Neuronal stem cell (in vitro differentiated cells): ENCODE measurements at places on chromosomes 3 and 15.
A peak's percentile ranks its signal among the peaks of the same experiment; 100 is the strongest.

DNA sequence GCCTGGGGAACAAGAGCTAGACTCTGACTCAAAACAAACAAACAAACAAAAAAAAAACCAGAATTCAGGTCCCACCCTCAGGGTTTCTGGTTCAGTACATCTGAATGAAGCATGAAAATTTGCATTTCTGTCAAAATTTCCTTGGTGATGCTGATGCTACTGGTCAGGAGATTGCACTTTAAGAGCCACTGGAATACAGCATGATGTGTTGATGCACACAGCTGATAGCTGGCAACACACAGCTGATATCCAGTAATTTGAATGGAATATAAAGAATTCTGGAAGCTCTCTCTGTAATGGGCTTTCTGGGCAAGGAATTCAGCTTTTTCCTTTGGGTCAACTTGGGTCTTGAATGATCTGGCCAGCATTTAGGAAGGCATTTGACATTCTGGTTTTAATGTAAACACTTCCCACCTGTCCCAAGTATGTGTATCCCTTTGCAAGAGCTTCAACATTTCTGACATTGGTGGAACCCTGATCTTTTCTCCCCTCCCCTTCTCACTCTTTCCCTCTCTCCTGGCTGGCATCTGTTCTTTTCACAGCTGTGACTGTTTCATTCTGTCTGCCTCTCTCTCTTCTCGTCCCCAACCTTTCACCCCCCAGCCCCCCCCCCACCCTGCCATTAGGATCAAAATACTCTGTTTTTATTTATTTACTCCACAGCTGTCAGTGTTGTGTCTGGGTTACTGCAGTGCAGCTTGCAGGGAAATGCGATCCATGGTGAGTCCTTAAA, 189.5 kb downstream of the TPRG1 start:
- DNase-seq = no peak

DNA sequence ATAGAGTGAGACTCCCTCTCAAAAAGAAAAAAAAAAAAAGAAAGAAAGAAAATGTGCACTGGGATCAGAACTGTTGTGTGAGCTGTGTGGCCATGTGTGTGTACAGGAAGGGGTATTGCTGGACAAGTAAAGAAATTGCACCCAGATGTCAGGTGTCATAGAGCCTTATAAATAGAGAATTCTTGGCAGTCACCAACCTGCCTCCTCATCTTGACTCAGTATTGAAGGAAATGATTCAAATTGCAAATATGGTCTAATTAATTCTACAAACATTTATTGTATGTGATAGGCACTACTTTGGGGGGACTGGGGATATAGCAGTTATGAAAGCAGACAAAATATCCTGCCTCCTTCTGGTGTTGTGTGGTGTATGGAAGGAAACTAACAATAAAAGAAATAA, 243.8 kb upstream of the TTC14 start:
- DNase-seq = no peak

DNA sequence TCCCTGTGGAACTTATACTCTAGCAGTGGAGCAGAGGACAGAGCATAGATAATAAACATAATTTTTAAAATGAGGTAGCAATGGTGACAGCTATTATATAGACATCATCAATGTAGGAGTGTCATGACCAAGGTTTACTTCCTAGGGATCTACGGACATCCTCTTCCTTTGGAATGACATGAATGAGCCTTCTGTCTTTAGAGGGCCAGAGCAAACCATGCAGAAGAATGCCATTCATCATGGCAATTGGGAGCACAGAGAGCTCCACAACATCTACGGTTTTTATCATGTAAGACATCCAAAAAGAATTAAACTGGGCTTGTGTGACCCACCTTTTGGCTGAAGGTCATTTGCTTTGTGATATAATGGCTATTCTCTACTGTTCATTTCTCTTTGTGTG, 30.1 kb upstream of the CAPN3 start:
- no peak for DNase-seq

GRCh38 chr3:49900491-49901153, 3.1 kb downstream of the MST1R start:
- no peak for DNase-seq

- DNase-seq = no peak
Observed at GRCh38 chr15:101652786-101653430, 727 bp upstream of the TM2D3 start.

DNA sequence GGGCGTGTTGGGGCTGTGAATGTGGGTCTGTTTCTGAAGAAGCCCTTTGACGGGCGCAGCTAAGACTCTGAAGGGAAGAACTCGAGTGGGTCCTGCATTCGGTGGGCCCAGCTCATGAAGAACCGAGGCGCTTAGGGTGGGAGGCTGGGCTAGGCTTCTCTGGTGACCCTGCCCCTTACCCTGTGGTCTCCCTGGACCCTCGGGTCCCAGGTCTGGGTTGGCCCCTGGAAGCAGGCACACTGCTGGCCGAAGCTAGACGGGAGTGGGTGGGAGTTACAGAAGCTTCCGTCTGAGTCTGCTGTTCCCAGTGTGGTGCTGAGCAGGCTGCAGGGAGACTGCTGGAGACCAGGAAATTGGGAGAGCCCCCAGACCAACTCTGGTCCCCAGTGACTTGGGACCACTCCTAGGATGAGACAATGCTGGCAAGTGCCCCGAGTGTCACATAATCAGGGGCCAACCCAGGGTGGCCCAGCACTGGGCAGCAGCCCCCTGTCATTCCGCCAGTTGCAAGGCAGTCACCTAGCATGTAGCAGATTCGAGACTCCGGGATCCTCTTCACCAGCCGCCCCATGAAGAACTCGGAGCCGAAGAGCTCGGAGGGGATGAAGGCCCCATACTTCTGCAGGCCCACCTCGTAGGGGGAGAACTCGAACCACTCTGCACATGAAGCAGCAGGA, 16.7 kb upstream of the EHD4 start:
- no peak for DNase-seq

GRCh38 chr3:144429719-144430121, 458.1 kb downstream of the DIPK2A start:
- DNase-seq = no peak

GRCh38 chr3:5122741-5123706, 932 bp downstream of the ARL8B start:
- DNase-seq = peak; percentile 48

DNA sequence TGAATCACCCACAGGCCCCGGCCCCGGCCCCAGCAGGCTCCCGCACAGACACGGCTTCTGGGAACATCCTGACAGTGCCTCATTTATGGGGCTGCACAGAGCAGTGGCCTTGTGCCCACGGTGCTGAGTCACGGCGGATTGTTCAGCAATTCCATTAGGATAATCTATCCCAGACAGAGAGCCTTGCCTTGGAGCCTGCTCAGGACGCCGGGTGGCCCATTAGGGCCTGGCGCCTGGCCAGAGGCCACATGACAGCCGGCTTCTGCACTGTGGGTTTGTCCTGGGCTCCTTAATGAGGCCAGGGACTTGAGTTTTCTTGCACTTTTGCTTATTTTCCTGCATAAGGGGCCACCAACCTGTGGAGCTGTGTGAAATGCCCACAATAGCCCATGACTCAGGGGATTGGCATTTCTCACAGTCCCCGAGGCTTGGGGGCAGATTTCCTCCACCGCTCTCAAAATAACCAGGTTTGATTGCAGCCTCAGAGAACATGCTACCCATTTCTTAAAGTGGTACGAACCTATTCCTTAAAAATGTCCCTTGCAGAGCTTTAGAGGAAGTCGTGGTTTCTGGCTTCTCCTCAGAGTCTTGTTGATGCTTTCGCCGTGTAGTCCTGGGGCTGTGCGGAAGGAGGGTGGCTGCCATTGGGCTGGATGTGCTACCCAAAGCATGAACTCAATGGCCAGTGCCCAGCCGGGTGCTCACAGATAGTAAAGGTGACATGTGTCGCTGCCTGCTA, 19.0 kb downstream of the SYNM start:
- DNase-seq = peak; percentile 63

GRCh38 chr3:13588993-13589392, 40.1 kb downstream of the FBLN2 start:
- no peak for DNase-seq
